CD4-positive, alpha-beta T cell (primary cell): ENCODE measurements at places on chromosomes 11 and 22. TPM values are rescaled to one million over a fixed set of nuclear protein-coding genes. Genes with fewer than 3 reads are reported as not detected.

- H3K27ac ChIP-seq = no peak overlapping the region
- no peak overlapping the region for H3K4me3 ChIP-seq
- no peaks in the 10 kb centered on the region for H3K36me3 ChIP-seq
- no peak for DNase-seq
- no peaks in the 10 kb centered on the region for H3K27me3 ChIP-seq
- H3K4me1 ChIP-seq = no peaks in the 10 kb centered on the region
Observed at GRCh38 chr11:30619767-30620166, 33.6 kb upstream of the MPPED2 start.

- H3K4me3 ChIP-seq = no peak overlapping the region
- peaks cover 15% of the 10 kb centered on the region for H3K4me1 ChIP-seq
- no peak overlapping the region for H3K27ac ChIP-seq
- DNase-seq = no peak
Observed at GRCh38 chr11:3219281-3219892, 774 bp upstream of the MRGPRG start.

GRCh38 chr11:70556884-70557741 lies 158.8 kb downstream of the CTTN start:
- H3K27ac ChIP-seq = no peak overlapping the region
- no peaks in the 10 kb centered on the region for H3K36me3 ChIP-seq
- no peaks in the 10 kb centered on the region for H3K4me1 ChIP-seq
- no peak for DNase-seq
- no peaks in the 10 kb centered on the region for H3K27me3 ChIP-seq

DNA sequence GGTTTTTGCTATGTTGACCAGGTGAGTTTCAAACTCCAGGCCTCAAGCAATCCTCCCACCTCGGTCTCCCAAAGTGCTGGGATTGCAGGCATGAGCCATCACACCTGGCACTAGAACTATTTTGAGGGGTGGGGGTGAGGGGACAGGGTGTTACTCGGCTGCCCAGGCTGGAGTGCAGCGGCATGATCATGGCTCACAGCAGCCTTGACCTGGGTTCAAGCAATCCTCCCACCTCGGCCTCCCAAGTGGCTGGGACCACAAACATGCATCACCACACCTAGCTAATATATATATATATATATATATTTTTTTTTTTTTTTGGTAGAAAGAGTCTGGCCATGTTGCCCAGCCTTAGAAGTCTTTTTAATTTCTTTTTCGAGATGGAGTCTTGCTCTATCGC lies 17.1 kb upstream of the IFITM3 start:
- no peaks in the 10 kb centered on the region for H3K27me3 ChIP-seq
- no peak for DNase-seq
- H3K4me1 ChIP-seq = peaks cover 26% of the 10 kb centered on the region
- H3K36me3 ChIP-seq = no peaks in the 10 kb centered on the region

DNA sequence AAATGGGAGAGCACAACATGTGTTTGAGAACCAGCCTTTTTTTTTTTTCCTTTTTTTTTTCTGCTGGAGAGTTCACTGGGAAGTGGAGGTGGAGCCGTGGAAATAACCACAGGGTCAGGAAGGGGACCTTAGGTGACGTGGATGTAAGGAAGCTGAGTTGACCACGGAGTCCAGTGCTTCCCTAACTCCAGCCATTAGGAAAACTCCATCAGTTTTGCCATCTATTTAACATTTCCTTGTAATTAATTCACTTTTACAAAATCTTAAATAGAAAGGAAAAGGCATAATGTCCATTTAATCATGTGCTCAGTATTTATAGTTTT lies 2.0 kb upstream of the CDK2AP2 start:
- H3K4me1 ChIP-seq = peaks cover 39% of the 10 kb centered on the region
- peaks cover 10% of the 10 kb centered on the region for H3K36me3 ChIP-seq
- H3K4me3 ChIP-seq = no peak overlapping the region
- H3K27me3 ChIP-seq = peaks cover 9% of the 10 kb centered on the region
- DNase-seq = no peak

GRCh38 chr11:76801225-76801624 lies 18.1 kb downstream of the TSKU start:
- no peak overlapping the region for H3K27ac ChIP-seq
- DNase-seq = no peak
- peaks cover 34% of the 10 kb centered on the region for H3K4me1 ChIP-seq
- no peaks in the 10 kb centered on the region for H3K36me3 ChIP-seq
- peaks cover 2% of the 10 kb centered on the region for H3K27me3 ChIP-seq

GRCh38 chr11:12117611-12118010 lies 7.2 kb downstream of the MICAL2 start:
- no peaks in the 10 kb centered on the region for H3K36me3 ChIP-seq
- no peak overlapping the region for H3K4me3 ChIP-seq
- no peak overlapping the region for H3K27ac ChIP-seq
- H3K4me1 ChIP-seq = peaks cover 13% of the 10 kb centered on the region
- no peaks in the 10 kb centered on the region for H3K27me3 ChIP-seq
- no peak for DNase-seq

- H3K4me1 ChIP-seq = no peaks in the 10 kb centered on the region
- no peaks in the 10 kb centered on the region for H3K27me3 ChIP-seq
- no peak for DNase-seq
- no peak overlapping the region for H3K4me3 ChIP-seq
Observed at GRCh38 chr22:21677606-21678443, 12.0 kb downstream of the PPIL2 start.

GRCh38 chr11:61733120-61733978 lies 19.1 kb upstream of the MYRF start:
- no peak overlapping the region for H3K4me3 ChIP-seq
- peaks cover 2% of the 10 kb centered on the region for H3K36me3 ChIP-seq
- H3K27me3 ChIP-seq = no peaks in the 10 kb centered on the region
- no peak overlapping the region for H3K27ac ChIP-seq
- DNase-seq = peak; percentile 78

The PKNOX2 gene
- total RNA-seq = not detected

GRCh38 chr11:117230999-117231841 lies 653 bp downstream of the PCSK7 start:
- no peaks in the 10 kb centered on the region for H3K27me3 ChIP-seq
- peak overlapping the region; percentile 100 for H3K4me3 ChIP-seq
- peaks cover 40% of the 10 kb centered on the region for H3K36me3 ChIP-seq

DNA sequence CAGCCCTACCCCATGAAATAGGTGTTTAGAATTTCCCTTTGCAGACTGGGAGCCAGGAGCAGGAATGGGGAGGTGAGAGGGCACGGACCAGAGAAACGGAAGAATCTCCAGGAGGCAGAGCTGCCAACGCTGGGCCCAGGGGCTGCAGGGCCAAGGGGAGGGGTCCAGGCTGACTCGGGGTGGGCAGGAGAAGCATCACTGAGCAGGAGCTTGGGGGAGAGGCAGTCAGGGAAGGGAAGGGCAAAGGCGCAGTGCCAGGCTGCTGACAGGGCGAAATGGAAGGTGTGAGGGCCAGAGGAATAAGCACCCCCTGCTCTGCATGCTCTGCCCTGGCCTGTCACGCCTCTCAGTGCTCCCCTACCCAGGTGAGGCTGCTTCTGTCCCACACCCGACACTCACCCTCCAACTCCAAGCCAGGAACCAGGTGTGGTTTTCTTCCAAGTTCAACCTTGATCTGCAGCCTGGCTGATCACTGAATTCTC lies 14.5 kb downstream of the LRRC32 start:
- no peak for DNase-seq
- H3K27me3 ChIP-seq = no peaks in the 10 kb centered on the region
- H3K27ac ChIP-seq = no peak overlapping the region
- no peaks in the 10 kb centered on the region for H3K36me3 ChIP-seq
- H3K4me1 ChIP-seq = no peaks in the 10 kb centered on the region

DNA sequence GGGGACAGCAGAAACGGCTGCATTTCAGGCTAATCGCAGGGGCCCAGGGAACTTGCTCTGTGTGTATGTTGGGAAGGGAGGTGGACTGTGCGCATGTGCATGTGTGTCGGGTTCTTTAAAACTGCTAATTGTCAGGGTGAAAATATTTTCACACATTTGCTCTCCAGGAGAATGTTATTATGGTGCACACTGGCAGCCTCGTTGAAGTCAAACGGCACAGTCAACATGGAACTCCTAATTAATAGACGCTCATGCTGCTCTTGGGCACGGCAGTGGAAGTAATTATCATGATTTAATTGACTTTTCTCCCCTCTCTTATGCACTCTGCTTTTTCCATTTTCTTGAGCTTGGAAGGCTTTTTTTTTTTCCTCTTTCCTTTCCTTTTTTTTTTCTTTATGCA lies 92.6 kb downstream of the TSPAN18 start:
- H3K4me1 ChIP-seq = peaks cover 10% of the 10 kb centered on the region
- H3K27me3 ChIP-seq = no peaks in the 10 kb centered on the region
- no peak overlapping the region for H3K4me3 ChIP-seq
- no peak overlapping the region for H3K27ac ChIP-seq
- H3K36me3 ChIP-seq = peaks cover 7% of the 10 kb centered on the region

The NXPE4 gene
- total RNA-seq = not detected

GRCh38 chr11:2135648-2136201 lies 3.5 kb downstream of the IGF2 start:
- H3K27ac ChIP-seq = no peak overlapping the region
- H3K27me3 ChIP-seq = peaks cover 55% of the 10 kb centered on the region
- peaks cover 15% of the 10 kb centered on the region for H3K4me1 ChIP-seq

The PHRF1 gene
- 37.6 TPM for total RNA-seq

DNA sequence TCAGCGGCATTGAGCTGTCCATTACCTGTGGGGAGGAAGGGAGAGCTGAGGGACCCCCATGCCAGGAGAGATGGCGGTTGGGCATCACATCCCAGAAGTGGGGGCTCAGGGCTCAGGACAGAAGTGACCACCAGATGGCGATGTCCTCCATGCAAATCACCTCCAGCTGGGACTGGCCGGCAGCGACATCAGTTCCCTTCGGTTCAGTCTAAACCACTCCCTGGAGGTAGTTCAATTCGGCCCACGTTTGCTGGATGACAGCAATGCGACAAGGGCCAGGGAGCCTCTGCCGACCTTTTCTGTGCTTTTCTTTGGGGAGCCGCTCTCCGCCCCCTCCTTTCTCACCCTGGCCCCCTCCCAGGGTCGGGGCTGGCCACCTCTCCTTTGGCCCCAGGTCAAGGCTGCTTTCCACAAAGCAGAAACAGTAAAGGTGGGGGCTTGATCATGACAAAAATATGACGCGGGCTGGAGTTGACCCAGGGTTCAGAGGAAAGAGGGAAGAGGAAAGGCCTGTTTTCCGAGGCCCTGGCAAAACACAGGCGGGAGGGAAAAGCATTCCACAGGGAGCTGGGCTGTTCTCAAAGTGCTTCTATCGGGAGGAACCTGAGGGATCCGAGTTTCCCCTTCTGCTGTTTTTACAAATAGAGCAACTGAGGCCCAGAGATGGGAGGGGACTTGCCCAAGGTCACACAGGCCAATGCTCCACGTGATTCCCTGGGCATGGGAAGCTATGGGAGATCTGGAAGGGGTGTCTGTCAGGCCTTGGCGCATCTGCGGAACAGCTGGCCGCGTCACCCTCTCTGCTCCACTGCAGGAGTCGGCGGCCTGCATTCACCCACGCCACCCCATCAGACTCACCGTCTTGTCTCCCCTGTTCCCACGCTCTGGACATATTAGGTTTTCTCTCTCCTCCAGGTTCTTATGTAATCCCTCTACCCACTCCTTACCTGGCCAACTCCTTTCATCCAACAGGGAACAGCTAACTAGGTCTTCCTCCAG lies 54.7 kb downstream of the FBXO7 start:
- H3K4me1 ChIP-seq = peaks cover 4% of the 10 kb centered on the region
- no peak overlapping the region for H3K4me3 ChIP-seq
- peak; percentile 48 for DNase-seq
- H3K36me3 ChIP-seq = no peaks in the 10 kb centered on the region
- no peak overlapping the region for H3K27ac ChIP-seq

The ABCC8 gene
- total RNA-seq = not detected

The FEN1 gene
- 9.1 TPM for total RNA-seq

DNA sequence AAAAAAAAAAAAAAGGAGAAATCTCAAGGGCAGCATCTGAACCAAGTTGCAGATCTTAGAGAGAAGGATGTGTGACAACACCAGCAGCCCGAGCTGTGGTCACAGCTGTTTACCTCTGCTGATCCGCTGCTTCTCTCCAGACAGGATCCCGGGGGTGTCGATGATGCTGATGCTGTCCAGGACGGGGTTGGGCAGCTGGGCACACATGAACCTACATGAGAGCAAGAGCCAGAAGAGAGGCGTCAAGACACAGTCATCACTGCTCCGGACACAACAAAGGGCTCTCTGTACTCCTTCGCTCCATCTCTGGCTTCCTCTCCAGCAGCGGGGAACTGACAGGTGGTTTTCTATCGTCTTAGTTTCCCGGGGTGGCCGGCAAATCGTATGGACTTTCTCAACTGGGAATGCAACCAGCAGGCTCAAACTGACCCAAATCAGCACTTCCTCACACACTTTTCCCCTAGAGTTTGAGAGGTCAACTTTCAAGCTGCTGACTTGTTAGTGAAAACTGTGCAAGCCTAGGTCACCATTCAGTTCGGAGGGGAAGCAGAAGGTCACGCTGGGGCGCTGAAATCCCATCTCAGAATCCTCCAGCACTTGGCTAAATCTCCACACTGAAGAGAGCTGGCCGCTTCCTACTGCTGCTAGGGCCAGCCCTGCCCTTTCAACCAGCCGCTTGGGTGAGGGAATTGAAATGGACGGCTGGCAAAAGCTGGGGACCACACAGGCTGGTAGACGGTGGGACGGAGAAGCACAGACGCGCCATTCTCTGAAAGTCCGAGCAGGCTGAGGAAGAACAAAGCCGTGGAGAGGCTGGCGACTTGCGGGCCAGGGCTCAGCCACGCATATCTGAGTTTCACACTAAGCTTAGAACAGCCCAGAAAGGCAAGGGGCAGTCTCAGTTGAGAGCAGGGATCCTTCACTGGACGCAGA lies 3.8 kb downstream of the EHD1 start:
- H3K27ac ChIP-seq = peak overlapping the region; percentile 95
- H3K4me3 ChIP-seq = peak overlapping the region; percentile 100
- no peaks in the 10 kb centered on the region for H3K27me3 ChIP-seq
- peaks cover 88% of the 10 kb centered on the region for H3K4me1 ChIP-seq

DNA sequence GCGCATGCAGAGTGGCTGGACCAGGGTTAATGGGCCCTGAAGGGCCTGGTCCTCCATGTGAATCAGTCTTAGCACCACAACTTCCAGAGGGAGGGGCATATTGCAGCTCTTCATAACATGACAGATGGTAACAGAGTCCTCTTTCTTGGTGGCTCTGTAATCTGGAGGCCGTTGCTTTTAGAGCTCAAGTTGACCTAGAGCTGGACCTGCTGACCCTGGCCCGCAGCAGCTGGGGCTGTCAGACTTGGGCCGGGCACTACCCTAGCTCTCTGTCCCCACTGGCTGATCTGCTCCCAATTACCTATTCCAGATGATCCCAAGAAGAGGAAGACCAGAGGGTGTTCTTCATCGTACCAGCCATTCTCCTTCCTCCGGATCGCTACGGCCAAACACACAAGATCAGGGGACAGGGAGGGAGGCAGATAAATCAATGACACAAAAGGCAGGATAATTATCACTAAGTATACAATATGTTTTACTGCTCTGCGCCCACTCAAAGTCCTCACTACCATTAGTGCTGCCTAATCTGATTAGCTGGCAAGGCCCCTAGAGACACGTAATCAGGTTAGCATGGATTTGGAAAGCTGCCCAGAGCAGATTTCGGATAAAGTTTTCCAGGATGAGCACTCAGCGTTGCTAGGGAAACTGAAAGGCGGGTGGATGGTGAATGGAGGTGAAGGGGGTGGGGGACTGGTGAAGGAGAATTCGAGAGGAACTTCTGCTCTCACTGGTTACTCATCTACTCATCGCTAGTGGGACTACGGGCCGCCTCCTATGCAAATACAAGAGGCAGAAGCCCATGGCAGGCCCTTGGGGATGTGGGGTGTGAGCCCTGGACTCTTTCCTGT lies 64.5 kb upstream of the PHOX2A start:
- no peak overlapping the region for H3K4me3 ChIP-seq
- DNase-seq = no peak
- H3K36me3 ChIP-seq = peaks cover 54% of the 10 kb centered on the region
- no peak overlapping the region for H3K27ac ChIP-seq
- no peaks in the 10 kb centered on the region for H3K4me1 ChIP-seq
- no peaks in the 10 kb centered on the region for H3K27me3 ChIP-seq

GRCh38 chr11:121634889-121635288 lies 182.1 kb upstream of the SORL1-AS1 start:
- no peak overlapping the region for H3K4me3 ChIP-seq
- no peak for DNase-seq
- H3K36me3 ChIP-seq = peaks cover 35% of the 10 kb centered on the region
- no peaks in the 10 kb centered on the region for H3K4me1 ChIP-seq
- no peaks in the 10 kb centered on the region for H3K27me3 ChIP-seq
